ENCODE measurements at places on chromosomes 7 and 10. TPM values are rescaled to one million over a fixed set of nuclear protein-coding genes. Genes with fewer than 3 reads are reported as not detected.

FAM25A gene
- not detected for total RNA-seq

DNA sequence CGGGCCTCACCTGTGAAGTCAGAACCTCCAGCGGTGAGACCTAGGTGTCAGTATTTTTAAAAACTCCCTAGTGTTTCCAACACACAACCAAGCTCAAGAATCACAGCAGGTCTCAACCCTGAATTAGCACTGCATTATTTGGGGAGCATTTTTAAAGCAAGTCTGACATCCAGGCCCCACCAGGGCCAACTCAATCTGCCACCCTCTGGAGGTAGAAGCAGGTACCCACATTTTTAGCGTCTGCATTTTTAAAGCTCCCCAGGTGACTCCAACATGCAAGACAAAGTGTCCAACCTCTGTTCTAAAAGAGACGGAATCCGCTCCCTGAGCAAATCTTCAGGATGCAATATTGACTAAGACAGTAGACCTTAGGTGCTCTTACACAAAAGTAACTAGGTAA, 225.7 kb downstream of the TNS3 start:
- DNase-seq: no peak

DNA sequence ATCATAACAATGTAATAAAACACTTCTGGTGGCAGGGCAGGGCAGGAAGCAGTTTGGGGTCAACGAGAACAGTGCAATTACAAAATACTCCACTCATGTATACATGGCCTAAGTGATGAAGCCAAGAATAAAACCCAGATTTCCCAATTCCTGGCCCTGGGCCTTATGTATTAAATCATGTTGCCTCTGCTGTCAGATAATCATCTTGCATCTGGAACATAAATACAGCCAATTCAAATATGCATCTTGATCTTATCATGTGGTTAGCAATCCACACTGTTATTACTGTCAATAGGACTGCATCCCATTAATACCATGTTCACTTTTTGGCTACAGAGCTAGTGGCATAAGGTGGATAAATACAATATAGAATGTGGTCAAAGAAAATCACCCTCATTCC, 186.5 kb upstream of the SLC25A13 start:
- DNase-seq: no peak

GRCh38 chr7:134785842-134786241, 6.4 kb downstream of the CALD1 start:
- no peak for DNase-seq

Measured in glomerular endothelial cell (primary cell).